ENCODE measurements at places on chromosomes 5 and 9.

DNA sequence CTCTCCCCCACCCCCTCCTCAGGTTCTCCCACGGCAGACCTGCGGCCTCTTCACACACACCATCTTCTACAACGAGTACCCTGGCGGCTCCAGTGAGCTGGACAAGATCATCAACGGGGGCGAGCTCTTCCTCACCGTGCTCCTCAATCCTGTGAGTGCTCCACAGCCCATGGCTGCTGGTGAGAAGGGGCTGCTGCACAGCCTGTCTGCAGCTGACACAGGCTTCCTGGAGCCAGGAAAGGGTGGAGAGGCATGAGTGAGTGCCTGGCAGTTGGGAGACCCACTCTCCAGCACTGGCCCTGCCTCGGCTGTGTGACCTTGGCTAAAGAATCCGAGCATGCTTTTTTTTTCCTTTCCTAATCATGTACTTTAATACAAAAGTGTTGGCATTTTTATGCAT, 31.3 kb downstream of the NDST1 start:
- no peak for DNase-seq

GRCh38 chr5:162209005-162209605, 141.5 kb downstream of the GABRG2 start:
- DNase-seq, result peak; percentile 35

GRCh38 chr9:13860019-13860418, 453.9 kb downstream of the NFIB start:
- no peak for DNase-seq

- no peak for DNase-seq
Observed at GRCh38 chr5:140794595-140795258, at the start of gene PCDHA2. Gene PCDHA2, plus strand, starts transcription at chr5:140794852.

GRCh38 chr9:135670721-135671590, 7.8 kb downstream of the LCN9 start:
- DNase-seq, result no peak

- DNase-seq, result no peak
Observed at GRCh38 chr9:34321451-34321850, 7.6 kb downstream of the KIF24 start.

GRCh38 chr5:73327908-73328455, 120.6 kb downstream of the FOXD1 start:
- DNase-seq, result no peak

- no peak for DNase-seq
Observed at GRCh38 chr5:127022846-127023245, 7.5 kb downstream of the MARCHF3 start.

GRCh38 chr9:128117613-128118471, 9.7 kb downstream of the PTGES2 start:
- peak; percentile 86 for DNase-seq

GRCh38 chr9:86990290-86990689, 43.0 kb upstream of the GAS1 start:
- no peak for DNase-seq

GRCh38 chr9:116163293-116164055, 9.9 kb downstream of the PAPPA start:
- no peak for DNase-seq

DNA sequence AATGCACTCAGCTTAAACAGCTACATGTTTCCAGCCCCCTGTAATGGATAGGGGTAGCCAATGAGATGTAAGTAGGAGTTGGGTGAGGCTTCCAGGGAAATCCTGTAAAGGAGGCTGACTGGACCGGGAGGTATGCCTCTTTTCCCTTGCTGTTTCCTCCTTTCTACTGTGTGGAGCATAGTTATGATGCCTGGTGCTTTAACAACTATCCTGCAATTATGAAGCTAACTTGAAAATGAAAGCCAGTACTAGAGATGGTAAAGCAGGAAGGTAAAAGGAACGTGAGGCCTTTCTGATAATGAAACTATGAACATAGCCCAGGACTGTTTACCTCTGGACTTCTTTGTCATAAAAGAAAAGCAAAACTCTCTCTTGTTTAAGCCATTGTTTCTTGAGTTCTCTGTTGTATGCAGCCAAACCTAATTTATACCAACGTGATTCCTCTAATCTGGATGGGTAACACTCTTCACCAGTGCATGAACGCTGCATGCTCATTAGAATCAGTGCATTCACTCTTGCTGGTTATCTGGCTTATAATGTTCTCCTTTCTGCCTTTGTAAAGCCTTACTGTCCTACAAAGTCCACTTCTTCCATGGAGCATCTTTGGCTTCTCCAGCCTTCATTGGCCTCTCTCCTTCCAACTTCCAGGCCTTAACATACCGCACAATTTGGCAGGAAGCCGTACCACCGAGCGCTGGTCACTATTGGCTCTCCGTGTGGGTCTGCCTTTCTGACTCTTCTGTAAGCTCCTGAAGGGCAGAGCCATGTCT, 8.3 kb upstream of the ARHGEF28 start:
- no peak for DNase-seq
